ENCODE measurements at places on chromosomes 5 and 9.

- no peak for DNase-seq
Measured at GRCh38 chr5:140299056-140299455, 3.8 kb downstream of the PFDN1 start.

DNA sequence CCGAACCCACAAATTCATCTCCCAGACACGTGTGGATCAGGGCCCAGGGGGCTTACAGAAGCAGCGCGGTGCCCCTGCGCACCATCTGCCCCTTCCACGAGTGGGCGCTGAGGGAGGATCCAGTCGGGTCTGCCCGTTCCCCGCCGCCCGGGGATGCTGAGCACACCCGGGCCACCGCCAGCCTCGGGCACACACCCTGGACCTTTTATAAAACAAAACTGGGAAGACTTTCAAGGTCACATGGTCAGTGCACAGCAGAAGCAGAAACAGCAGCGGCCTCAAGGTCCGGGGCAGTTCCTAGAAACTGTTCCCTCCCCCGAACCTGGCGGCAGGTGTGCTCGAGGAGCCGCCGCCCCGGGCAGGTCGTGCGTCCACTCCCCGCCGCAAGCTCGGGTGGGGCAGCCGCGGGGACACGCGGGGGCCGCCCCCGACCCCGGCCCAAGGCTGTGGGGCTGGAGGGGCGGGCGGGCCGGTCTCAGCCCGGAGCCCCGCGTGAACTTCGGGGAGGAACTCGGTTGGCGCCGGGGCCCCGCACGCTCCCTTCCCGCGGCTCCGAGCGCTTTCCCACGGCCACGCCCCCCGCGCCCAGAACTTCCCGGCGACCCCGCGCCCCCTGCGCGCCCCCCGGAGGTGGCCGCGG is 633 bp upstream of the PPP1R26 start:
- peak; percentile 46 for DNase-seq

DNA sequence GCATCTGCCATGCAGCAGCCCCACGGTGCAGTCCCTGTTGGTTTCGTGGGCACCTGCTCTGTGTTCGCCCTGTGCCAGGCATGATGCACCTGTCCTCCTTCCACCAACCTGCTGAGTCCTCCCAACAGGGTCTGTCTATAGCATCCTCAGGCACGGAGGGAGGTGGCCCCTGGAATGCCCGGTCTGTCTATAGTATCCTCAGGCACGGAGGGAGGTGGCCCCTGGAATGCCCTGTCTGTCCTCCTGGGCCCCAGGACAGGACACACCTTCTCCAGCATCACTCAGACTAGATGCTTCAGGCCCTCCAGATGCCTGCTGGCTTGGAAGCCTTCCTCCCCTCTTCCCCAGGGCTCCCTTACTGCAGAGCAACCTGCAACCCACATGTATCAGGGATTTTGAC is 9.9 kb upstream of the PHYHD1 start:
- DNase-seq, result no peak

DNA sequence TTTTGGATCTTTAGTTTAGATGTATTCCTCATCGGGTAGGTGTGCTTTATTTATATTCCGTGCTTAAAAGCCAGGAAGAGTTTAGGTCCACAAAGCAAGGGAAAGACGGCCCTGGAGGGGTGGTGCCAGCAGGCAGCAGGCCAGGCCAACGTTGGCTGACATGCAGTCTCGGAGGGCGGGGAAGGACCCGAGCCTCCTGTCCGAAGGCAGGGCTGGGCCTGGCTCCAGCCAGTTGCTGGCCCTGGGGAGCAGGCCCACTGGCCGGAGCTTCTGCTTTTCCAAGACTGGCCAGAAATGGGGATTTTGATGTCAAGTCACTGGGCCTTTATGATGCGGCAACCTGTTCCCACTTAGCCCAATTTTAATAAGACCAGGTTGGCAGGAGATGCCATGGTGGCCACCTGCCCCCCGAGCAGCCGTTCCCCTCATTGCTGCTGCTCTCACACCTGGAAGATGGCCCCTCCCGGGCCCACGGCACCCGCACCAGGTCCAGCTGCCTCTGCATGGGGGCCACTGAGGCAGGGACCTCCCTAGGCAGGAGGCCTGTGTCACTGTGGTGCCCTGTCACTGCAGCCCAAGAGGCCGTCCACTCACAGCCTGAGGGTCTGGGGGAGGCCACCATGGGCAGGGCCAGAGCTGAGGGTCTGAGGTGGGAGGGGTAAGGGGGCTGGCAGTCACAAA is 23.2 kb downstream of the LPCAT1 start:
- DNase-seq, result no peak

GRCh38 chr9:1604942-1605560 is 410.1 kb upstream of the SMARCA2 start:
- DNase-seq, result peak; percentile 8

- no peak for DNase-seq
Measured at GRCh38 chr9:27784847-27785713, 211.8 kb upstream of the C9orf72 start.
